ENCODE measurements at places on chromosomes 3 and 15.

DNA sequence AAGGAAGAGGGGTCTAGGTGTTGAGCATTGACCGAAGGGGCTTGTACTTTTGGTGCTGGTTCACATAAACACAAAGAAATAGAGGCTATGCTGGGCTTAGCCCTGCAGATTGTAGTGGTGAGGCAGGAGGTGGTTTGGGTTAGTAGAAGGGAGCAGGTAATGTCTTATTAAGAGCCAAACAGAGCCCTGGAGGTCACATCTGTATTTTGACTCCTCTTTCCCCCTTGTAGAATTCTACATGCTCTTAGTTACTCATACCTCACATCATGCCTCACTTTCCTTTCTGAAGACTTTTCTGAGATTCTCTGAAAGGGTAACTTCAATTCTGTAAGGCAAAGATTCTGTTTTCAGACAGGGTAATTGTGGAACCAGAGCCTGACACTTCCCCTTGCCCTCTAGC lies 16.1 kb upstream of the ZNF80 start:
- no peak for DNase-seq

DNA sequence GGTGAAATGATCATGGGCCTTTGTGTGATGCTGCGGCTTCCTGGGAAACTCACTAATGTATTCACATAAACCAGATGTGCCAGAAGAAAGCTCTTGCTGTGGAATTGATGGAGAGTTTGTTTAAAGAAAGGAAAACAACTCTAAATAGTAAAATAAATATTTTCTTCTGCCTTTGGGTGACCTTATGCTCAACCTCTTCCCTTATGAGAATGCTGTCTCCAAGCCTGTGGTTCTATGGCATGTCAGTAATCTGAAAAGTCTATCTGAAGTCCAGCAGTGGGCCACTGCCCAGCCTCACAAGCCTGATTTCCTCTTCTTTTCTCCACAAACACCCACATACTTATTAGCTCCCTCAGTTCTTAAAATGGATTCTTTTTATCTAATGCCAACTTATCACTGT lies 49.9 kb upstream of the PHLDB2 start:
- peak; percentile 44 for DNase-seq

GRCh38 chr15:88225461-88225860 lies 31.1 kb downstream of the NTRK3 start:
- no peak for DNase-seq

DNA sequence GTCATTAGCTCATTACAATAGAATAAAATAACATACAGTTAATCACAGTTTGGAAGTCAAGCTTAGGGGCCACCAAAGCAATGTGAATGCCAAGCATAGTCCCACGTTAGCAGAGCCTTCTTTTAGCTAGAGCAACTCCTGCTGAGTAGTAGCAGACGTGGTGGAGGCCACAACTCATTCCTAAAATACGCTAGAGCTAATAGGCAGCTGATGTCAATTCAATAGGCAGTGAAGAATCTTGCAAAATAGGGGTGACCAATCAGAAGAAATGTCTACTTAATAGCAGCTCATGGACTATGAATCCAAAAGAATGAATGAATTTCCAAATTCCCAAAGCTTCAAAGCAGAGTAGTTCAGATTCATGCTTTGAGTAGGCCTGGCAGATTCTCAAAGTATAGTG lies 292.9 kb upstream of the RORA start:
- DNase-seq = peak; percentile 90

Measured in fibroblast of skin of right biceps (primary cell).